Psoas muscle (tissue), 8 donors: ENCODE measurements at places on chromosomes 5 and 9. TPM values are rescaled to one million over a fixed set of nuclear protein-coding genes. Genes with fewer than 3 reads are reported as not detected.

The WNT8A gene
- not detected for total RNA-seq

The UCK1 gene
- total RNA-seq: 40.0 TPM

The ARL15 gene
- total RNA-seq: 4.4 TPM

The RANBP3L gene
- total RNA-seq: not detected

DNA sequence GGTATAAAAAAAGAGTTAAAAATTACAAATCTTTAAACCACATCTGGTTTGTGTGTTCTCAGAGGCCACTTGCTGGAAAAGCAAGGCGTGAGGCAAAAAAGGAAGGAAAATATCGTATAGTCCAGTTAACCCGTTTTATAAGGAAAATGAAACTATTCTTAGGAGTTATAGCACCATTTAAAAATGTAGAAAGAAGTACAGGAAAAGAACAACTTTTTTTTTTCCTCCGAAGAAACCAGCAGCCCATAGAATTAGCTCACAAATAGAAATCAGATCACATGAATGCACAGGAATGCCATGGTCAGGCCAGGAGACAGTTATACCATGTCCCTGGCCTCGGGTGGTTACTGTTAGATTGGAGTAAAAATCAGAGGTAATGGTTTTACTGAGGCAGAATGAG lies 241.6 kb downstream of the FBXL7 start:
- DNase-seq: no peak

GRCh38 chr9:131593091-131593820 lies 47.9 kb downstream of the PRRT1B start:
- DNase-seq: no peak

The IRX2 gene
- 0.17 TPM for total RNA-seq

- no peak for DNase-seq
Observed at GRCh38 chr5:2920312-2920711, 168.8 kb upstream of the IRX2 start.

- peak; percentile 75 for DNase-seq
Observed at GRCh38 chr9:125747053-125747764, at the start of gene PBX3. PBX3 (plus strand) TSS chr9:125747373.

- no peak for DNase-seq
Observed at GRCh38 chr5:127089191-127089590, 15.9 kb upstream of the C5orf63 start.

The GFPT2 gene
- 7.2 TPM for total RNA-seq

- no peak for DNase-seq
Observed at GRCh38 chr5:146015001-146015400, 78.6 kb downstream of the SH3RF2 start.

DNA sequence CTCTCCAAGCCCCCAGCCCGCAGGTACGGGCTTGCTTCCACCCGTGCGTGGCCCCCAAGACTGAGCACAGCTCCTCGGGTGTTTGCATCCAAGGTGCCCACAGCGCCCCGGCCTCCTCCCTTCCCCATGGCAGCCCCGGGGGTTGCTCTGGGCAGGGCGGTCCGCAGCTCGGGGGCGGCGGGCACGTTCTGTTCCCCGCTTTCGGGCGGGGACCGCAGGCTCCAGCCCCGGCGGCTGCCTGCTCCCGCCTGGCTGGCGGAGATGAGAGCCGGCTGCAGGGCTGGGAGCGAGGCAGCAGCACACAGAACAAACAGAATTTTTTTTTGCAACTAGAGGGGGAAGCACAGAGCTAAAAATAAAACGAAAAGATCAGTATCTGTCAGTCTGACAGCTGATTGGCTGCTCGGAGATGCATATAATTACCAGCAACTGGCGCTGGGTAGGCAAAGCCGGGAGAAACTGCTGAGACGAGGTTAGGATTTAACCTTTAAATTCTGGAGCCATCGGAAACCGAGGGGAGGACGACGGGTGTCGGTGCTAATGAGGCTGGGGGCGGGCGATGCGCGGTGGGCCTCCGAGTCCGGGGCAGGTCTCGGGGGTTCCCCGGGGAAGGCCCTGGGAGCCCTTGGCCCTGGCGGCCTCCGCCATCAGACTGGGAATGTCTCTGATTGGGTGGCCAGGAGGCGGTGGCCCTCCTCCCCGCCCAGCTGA lies 142.7 kb upstream of the IER5L start:
- peak; percentile 58 for DNase-seq

The CTXN3 gene
- total RNA-seq: 0.69 TPM

- no peak for DNase-seq
Observed at GRCh38 chr9:137963525-137963924, 85.9 kb downstream of the CACNA1B start.

DNA sequence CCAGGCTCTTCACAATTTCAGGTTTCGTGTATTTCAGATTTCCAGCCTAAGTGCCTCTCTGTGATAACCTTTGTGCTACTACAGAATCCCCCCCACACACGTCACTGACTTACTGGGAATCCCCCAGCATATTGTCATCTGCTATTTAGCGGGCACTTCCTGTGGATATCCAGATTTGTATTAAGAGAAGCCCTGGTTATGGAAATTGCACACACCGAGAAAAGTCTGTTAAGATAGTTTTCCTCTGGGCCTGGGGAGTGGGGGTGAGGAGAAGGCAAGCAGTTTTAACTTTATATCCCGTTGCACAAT lies 269.9 kb downstream of the MED10 start:
- no peak for DNase-seq

GRCh38 chr9:77166193-77166592 lies 11.1 kb upstream of the VPS13A start:
- DNase-seq: no peak

The EQTN gene
- not detected for total RNA-seq

DNA sequence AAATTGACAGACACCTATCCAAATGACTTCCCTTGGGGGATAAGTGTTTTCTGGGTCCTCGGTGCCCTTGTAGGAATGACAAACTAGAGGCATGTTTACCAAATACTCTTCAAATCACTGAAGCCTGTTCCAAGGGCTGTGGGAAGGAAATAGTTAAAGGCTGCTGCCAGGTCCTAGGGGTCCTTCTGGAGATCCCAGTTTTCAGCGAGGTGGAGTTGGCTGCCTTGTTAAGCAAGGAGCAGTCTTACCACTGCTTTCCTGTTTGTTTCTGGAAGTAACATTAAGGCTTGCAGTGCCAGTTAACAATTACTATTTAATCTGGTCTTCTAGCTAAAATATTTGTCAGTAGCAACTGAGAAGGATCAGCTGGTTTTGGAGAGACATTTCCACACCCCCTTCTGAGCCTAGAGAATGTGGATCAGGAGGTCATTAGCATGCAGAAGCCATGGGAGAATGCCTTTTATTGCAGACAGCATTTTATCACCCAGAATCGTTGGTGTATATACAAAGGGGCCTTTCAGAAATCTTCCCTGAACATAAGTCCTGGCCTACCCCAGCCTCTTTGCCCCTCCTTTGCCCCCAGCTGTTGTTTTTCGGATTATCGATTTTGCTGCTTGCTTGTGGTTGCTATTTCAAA lies 238.8 kb downstream of the DMAC1 start:
- no peak for DNase-seq

DNA sequence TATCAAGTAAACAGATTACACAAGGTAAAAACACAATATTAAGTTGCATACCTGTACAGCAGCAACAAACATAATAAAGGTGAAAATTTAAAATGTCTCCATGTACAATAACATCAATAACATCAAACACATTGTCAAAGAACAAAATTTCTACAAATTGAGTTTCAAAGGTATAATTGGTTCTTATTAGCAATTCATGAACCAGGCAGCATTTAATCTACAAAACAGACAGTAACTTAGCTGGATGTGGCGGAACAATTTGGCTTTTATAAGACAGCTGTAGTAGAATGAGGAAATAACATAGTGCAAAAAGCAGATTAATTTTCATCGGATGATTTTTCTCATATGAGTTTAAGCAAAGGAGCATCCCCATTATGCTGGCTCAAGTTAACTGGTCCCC lies 1176.8 kb downstream of the EFNA5 start:
- no peak for DNase-seq

The CRAT gene
- total RNA-seq: 186 TPM

DNA sequence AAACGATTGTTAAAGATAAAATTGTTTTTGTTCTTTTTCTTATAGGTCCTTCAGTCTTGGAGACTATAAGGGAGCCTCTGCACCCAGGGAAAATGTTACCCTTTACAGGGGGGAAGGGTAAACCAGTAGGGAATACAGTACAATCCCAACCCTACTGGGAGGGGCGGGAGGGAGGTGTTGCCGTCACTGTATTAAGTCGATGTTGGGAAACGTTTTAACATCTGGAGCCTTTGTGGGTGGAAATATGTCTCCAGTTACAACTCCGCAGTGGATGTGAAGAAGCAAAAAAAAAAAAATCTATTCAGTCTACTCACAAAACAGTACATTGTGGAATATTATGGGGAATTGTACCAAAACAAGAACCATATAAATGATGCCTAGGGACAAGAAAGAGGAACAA lies 47.2 kb upstream of the FCHO2 start:
- DNase-seq: no peak

The TERT gene
- total RNA-seq: not detected

DNA sequence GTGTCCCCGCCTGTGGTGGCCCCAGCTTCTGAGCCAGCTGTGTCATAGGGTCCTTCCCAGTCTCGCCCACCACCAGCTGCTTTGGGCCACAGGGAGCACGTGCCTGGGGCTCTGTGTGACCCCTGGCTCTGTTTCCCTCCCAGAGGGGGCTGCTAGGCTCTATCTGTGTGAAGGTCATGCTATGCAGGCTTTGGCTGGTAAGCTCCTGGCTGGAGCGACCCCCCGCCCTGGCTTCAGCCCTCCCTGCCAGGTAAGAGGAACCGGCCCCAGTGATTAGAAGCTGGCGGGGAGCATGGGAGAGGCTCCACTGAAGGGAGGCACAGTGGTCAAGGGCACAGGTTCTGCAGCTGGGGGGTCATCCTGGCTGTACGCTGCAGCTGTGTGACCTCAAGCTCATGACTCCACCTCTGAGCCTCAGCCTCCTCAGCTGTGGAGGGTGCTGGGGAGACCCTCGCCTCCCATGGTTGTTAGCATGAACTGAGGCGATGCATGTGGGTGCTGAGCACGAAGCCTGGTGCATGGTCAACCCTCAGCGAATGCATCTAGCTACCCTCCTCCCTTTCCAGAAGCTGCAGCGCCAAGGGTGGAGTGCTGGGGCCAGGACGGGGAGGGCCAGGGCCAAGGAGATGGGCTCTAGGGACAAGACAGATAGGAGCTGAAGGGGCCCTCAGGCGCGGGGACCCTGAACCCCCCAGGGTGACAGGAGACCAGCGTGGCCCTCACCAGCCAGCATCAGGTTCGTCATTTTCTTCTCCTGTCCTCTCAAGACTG lies 163.8 kb upstream of the MVB12B start:
- no peak for DNase-seq

The GMCL2 gene
- not detected for total RNA-seq

GRCh38 chr9:37004424-37004935 lies 29.6 kb downstream of the PAX5 start:
- DNase-seq: no peak

The MOB3B gene
- 2.1 TPM for total RNA-seq

- DNase-seq: peak; percentile 84
Observed at GRCh38 chr5:135578685-135579341, at the start of gene CXCL14. CXCL14 (minus strand) TSS chr5:135578991; CDS start chr5:135578778, 213 bp downstream.

- no peak for DNase-seq
Observed at GRCh38 chr9:88973281-88974045, 17.8 kb upstream of the S1PR3 start.

- DNase-seq: peak; percentile 95
Observed at GRCh38 chr9:129143031-129143927, 32.1 kb downstream of the PTPA start.

- DNase-seq: no peak
Observed at GRCh38 chr5:141609044-141609443, 9.8 kb downstream of the DIAPH1 start.

- peak; percentile 83 for DNase-seq
Observed at GRCh38 chr9:129383019-129383560, 205.0 kb upstream of the IER5L start.

DNA sequence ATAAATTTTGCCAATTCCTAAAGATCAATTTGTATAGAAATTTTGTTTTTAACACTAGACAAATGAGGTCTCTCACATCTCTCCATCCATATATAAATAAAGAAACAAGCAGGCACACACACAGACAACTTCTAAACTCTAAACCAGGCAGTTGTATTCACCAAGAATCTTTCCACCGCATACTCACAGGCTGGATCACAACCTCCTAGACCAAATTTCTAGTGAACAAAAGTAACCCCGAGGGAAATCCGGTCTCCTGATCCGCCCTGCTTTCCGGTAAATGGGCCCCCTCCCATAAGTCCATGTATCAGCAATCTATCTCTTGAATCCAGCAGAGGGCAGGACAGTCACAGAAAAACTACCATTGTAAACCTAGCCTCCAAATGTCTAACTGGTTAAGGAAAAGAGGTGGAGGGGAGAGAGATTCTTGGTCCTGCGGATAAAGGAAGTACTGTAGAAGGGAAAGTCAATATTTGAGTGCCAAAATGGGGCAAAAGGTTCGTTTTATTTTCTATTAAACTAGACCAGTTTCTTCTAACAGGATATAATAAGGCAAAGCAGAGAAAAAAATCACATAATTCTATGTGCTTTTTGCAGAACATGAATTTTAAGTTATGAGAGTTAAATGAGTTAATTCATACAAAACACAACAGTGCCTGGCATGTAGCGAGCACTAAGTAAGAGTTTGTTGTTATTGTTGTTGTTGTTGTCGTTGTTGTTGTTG lies 4.8 kb upstream of the SMU1 start:
- no peak for DNase-seq

DNA sequence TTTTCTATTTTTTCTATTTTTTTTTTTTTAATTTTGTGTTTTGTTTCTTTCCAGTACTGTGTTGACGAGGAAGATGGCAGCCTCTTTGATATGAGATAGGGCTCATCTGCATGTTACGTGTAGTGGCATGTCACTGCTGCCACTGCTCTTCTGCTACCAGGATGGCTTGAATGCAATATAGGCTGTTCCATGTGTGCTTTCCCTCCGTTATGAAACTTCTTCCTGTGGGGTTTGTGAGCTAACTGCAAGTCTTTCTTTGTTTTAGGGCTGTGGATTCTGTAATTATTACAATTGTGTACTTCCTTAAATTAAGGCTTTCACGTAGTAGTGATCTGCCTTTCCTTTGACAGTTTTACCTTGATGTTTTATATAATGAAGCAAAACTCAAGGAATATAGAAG lies 184.6 kb downstream of the KDM4C start:
- no peak for DNase-seq

GRCh38 chr9:114958021-114958843 lies 27.8 kb upstream of the TNFSF8 start:
- peak; percentile 47 for DNase-seq

- DNase-seq: no peak
Observed at GRCh38 chr9:81112627-81113452, 576.5 kb downstream of the TLE1 start.
